Activated naive CD8-positive, alpha-beta T cell treated with anti-CD3 and anti-CD28 coated beads, Interleukin-2, amount 10 ng/mL, durations not matched to agents 7 days and 5 days (primary cell): ENCODE measurements at places on chromosomes 3 and 15. TPM values are rescaled to one million over a fixed set of nuclear protein-coding genes. Genes with fewer than 3 reads are reported as not detected.
A peak's percentile ranks its signal among the peaks of the same experiment; 100 is the strongest.

The BDH1 gene
- total RNA-seq = 114 TPM

DNA sequence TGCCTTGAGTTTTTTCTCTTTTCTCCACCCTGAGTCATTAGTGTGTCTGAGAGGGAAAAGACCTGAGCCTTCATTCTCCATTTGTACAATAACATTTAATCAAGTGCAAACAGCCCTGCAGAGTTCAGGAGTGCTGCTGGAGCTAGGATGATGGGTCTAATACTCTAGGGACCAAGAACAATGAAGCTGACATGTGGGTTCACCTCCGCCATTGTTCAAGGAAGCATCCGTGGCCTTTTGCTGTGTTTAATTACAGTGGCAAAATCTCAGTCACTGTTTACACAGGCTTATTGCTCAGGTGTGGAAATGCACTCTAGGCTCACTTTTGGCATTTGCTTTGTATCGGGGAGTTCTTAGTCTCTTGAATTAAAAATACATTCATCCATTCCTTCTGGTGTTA lies 259.6 kb downstream of the LRTM1 start:
- H3K27ac ChIP-seq = no peak overlapping the region
- no peak overlapping the region for H3K4me3 ChIP-seq
- DNase-seq = no peak
- no peaks in the 10 kb centered on the region for H3K27me3 ChIP-seq
- H3K36me3 ChIP-seq = no peaks in the 10 kb centered on the region
- H3K4me1 ChIP-seq = no peaks in the 10 kb centered on the region

GRCh38 chr3:111577798-111578685 lies 17.1 kb downstream of the ZBED2 start:
- peaks cover 51% of the 10 kb centered on the region for H3K4me1 ChIP-seq
- H3K27me3 ChIP-seq = no peaks in the 10 kb centered on the region
- no peak for DNase-seq
- H3K27ac ChIP-seq = peak overlapping the region; percentile 56
- H3K4me3 ChIP-seq = peak overlapping the region; percentile 11
- H3K36me3 ChIP-seq = peaks cover 71% of the 10 kb centered on the region

The CLDN18 gene
- not detected for total RNA-seq

The CYP19A1 gene
- not detected for total RNA-seq

The RGMA gene
- 0.30 TPM for total RNA-seq

GRCh38 chr3:36738702-36739101 lies 25.7 kb downstream of the DCLK3 start:
- H3K27ac ChIP-seq = no peak overlapping the region
- H3K4me3 ChIP-seq = no peak overlapping the region
- no peak for DNase-seq
- H3K4me1 ChIP-seq = peaks cover 2% of the 10 kb centered on the region
- no peaks in the 10 kb centered on the region for H3K36me3 ChIP-seq

GRCh38 chr3:84209474-84209873 lies 749.3 kb upstream of the CADM2 start:
- no peaks in the 10 kb centered on the region for H3K4me1 ChIP-seq
- no peaks in the 10 kb centered on the region for H3K27me3 ChIP-seq
- H3K36me3 ChIP-seq = no peaks in the 10 kb centered on the region
- DNase-seq = no peak
- no peak overlapping the region for H3K27ac ChIP-seq

The DNAH12 gene
- total RNA-seq = 0.30 TPM

The TGM5 gene
- total RNA-seq = 0.11 TPM

DNA sequence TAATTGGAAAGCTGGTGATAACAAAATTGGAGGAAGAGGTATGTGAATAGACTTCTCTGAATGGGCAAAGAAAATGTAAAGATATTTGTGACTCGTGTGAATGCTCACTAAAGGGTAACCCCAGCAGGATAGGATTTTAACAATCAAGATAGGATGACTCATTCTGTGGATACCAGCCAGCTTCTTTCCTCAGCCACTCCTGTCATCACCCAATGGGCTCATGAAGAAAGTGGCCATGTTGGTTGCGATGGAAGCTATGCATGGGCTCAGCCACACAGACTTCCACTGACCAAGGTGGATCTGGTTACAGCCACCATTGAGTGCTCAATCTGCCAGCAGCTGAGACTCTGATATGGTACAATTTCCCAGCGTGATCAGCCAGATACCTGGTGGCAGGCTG lies 40.9 kb downstream of the STRIT1 start:
- DNase-seq = no peak
- no peaks in the 10 kb centered on the region for H3K27me3 ChIP-seq
- H3K4me1 ChIP-seq = no peaks in the 10 kb centered on the region
- H3K36me3 ChIP-seq = no peaks in the 10 kb centered on the region
- no peak overlapping the region for H3K27ac ChIP-seq

DNA sequence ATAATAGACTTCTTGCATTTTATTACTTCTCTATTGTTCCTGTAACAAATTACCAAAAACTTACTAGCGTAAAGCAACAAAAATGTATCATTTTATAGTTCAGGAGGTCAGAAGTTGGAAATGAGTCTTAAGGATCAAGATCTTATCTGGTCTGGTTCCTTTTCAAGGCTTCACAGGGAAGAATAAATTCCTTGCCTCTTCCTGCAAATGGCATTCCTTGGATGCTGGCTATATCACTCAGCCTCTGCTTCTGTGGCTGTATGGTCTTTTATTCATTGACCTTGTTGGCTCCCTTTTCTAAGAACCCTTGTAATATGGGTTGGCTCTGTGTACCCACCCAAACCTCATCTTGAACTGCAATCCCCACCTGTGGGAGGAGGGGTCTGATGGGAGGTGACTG lies 478.4 kb upstream of the THBS1 start:
- H3K27me3 ChIP-seq = peaks cover 31% of the 10 kb centered on the region
- no peak overlapping the region for H3K27ac ChIP-seq
- no peak for DNase-seq
- H3K4me3 ChIP-seq = no peak overlapping the region
- no peaks in the 10 kb centered on the region for H3K4me1 ChIP-seq

The TRH gene
- total RNA-seq = not detected

The GMNC gene
- total RNA-seq = not detected

DNA sequence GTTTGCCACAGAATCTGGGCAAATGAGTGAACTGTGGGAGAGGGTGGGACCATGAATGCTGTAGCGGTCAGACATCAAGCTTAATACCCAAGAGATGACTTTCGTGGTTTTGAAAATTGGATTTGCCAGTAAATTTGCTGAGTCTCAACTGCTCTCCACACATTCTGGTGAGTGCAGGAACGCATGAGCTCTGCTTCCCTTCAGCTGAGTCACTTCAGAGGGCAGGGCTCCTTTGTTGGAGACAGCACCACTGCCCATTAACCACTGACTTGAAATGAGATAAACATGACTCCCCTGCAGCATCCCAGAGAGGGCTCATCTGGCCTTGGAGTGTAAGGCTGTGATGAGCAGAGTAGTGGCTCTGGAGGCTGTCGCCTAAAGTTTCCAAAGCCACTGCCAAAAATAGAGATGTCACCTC lies 22.6 kb downstream of the RARRES1 start:
- H3K4me1 ChIP-seq = peaks cover 17% of the 10 kb centered on the region
- H3K36me3 ChIP-seq = peaks cover 17% of the 10 kb centered on the region
- no peak overlapping the region for H3K4me3 ChIP-seq
- no peaks in the 10 kb centered on the region for H3K27me3 ChIP-seq
- DNase-seq = no peak

GRCh38 chr3:45611628-45612081 lies 17.1 kb downstream of the LIMD1 start:
- H3K27me3 ChIP-seq = no peaks in the 10 kb centered on the region
- H3K4me1 ChIP-seq = peaks cover 27% of the 10 kb centered on the region
- DNase-seq = no peak
- H3K27ac ChIP-seq = no peak overlapping the region
- peaks cover 15% of the 10 kb centered on the region for H3K36me3 ChIP-seq

DNA sequence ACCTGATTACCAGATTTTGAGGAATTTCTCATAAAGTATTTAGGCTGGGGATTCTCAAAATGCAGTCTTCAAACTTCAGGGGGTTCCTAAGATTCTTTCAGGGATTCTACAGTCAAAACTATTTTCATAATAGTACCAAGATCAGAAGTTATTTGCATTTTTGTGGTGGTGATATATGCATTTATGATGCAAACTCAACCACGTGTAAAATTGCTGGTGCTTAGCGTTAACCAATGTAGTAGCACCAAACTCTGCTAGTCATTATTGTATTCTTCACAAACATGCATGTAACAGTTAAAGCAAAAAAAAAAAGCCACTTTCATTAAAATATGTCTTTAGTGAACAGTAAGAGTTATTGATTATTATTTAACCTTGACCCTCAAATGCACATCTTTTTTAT lies 274.9 kb upstream of the DNAJC19 start:
- H3K27ac ChIP-seq = no peak overlapping the region
- no peak for DNase-seq
- peaks cover 3% of the 10 kb centered on the region for H3K27me3 ChIP-seq
- no peaks in the 10 kb centered on the region for H3K36me3 ChIP-seq
- H3K4me1 ChIP-seq = peaks cover 2% of the 10 kb centered on the region
- no peak overlapping the region for H3K4me3 ChIP-seq
